Stimulated activated CD8-positive, alpha-beta memory T cell treated with anti-CD3 and anti-CD28 coated beads, Interleukin-15, amount 100 ng/mL, for 24 hours (primary cell): ENCODE measurements at places on chromosomes 2 and 18.

DNA sequence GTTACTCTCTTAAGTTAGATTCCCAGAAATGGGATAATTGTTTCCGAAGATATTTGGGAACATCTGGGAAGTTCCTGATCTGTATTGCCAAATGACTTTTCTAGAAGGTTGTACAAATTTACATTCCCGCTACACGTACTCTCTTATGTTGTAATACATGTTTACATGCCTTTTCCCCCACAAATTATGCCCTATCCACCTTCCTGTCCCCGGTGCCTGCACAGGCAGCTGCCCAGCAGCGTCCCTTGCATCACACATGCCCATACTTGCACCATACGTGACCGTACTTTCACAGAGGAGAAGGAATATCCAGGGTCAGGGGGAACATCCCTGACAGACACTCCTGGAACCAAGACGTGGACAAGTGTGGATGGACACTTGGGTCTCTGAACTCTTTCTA, 24.2 kb upstream of the KLF11 start:
- DNase-seq: no peak

GRCh38 chr18:9653390-9653789, 39.0 kb upstream of the PPP4R1 start:
- DNase-seq: no peak

GRCh38 chr2:97911206-97911921, 84.4 kb downstream of the TMEM131 start:
- DNase-seq: no peak

DNA sequence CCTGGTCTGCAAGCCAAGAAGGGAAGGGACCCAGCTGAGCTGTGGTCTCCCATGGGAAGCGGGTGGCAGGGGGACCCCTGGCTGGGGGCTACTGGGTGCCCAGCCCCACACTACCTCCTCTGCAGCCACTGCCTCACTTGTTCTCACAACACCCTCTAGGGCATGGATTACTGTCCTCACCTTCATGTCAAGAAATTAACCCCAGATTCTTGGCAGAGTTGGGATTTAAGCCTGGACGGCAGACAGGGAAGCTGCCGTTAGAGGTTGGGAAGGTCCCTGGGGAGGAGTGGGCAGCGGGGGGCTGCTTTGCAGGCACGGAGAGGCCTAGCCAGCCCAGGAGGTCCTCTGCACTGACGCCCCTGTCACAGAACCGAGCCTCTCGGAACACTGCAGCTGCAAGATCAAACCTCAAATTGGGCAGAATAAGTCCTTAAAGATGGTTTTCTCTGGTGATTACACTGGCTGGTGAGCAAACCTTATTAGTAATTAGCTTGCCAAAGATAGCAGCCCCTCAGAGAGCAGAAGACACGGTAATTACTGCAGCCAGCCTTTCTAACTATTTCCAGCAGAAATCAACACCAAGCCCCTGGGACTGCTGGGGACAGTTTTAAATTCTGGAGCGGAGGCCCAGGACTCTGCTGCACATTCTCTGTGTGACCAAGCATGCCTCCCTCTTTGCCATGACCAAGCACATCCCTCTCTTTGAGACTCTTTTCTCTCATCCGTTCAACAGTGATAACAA, 35.9 kb downstream of the KCNF1 start:
- DNase-seq: no peak

- no peak for DNase-seq
Observed at GRCh38 chr18:77108821-77109647, 23.5 kb downstream of the MBP start.

GRCh38 chr2:68824831-68825230, 46.4 kb downstream of the BMP10 start:
- DNase-seq: no peak

DNA sequence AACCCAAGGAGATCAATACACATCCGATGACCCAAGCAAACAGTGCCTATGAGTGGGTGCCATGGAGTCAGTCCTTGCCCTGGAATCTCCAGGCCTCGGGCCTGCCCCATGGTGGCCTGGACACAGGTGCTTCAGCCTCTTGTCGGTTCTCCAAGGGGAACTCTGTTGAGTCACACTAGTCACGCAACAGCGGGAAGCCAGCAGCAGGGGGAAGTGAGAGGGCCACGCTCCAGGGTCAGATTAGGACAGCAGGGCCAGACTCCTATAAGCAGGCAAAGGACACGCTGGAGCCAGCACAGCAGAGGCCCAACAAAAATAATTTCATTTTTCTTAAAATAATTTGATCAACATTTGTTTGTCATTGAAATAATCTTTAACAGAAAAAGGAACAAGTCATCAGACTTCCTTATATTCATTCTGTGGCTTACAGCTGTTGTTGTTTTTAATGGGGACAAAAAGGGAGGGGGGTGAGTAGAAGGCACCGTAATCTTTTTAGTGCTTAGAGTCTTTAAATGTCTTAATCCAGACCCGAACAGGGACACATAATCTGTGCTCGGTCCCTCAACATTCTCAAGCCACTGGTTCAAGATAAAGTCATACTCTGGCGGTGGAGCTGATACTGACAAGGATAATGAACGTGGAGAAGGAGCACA, 16.4 kb upstream of the ARMC9 start:
- DNase-seq: no peak

- no peak for DNase-seq
Observed at GRCh38 chr2:279366-279765, 8.5 kb downstream of the ALKAL2 start.

GRCh38 chr18:48127606-48128005, 197.1 kb upstream of the SMAD2 start:
- DNase-seq: no peak

DNA sequence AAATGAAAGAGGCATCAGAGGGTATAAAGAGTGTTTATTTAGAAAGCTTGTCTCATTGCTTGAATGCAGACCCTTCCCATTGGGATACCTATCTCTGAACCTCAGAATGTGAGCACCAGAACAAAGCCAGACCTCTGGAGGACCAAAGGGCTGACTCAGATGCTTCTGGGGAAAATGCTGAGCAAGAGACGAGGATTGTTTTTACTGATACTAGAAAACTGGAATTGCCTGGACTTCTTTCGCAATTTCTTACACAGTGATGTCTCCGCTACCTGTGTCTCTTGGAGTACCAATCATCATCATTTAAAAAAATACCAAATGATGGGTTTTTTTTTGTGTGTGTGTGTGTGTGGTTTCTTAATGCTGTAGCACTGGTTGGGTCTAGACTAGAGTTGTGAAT, 55.6 kb upstream of the CCDC85A start:
- DNase-seq: no peak

GRCh38 chr2:169824373-169825333, at the start of gene METTL5:
TSS of gene METTL5 (minus strand) at chr2:169824905. CDS start at chr2:169824597, 308 bp downstream.
- DNase-seq: peak; percentile 64

DNA sequence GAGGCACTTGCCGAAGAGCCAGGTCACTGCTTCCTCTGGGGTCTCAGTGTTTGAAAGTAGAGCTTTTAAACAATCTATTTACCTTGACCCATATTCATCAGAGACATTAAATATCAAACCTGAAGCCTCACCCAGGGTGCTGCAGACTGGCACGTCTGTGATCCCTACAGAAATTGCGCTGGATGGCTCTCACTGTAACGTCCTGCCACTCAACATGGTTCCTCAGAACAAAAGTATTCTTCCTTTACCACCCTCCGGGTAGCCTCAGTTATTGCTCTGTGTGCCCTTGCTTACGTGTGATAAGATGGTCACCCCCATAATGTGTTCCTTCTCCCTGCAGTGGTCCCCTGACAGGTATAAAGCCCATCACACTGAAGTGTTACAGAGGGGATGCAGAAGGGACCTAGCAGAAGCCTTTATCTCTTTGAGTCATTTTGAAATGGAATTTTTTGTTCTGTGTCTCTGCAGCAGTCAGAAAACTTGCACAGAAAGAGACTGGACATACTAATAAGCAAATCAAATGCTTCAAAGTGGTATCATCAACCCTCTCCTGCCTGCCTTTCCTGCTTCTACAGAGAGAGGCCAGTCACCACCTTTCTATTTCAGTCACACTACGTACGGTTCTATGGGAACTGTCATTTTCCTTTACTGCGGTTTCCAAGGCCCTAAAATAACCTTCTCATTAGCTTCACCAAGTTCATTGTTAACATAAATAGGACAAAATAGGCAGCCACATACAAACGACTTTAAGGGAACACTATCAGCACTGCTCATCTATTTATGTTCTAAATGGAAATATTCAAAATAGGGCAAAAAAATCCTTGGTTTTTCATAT, 86.8 kb downstream of the METTL8 start:
- no peak for DNase-seq

DNA sequence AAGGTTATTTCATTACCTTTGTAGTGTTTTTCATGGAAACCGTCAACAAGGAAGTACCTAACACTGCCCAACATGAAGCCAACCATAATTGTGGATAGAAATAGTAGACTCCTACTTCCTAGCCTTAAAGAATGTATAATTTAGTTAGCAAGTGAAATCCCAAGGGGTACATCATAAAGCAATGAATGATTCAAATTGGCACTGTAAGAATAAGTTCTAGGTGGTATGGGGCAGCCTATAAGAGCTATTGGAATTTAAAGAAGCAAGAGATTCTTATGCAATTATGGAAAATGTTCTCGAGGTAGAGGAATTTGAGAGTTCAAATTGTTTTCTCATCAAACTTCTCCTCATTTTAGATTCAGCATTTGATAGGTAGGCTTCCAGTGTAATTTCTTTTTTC, 157.9 kb downstream of the FMNL2 start:
- no peak for DNase-seq

DNA sequence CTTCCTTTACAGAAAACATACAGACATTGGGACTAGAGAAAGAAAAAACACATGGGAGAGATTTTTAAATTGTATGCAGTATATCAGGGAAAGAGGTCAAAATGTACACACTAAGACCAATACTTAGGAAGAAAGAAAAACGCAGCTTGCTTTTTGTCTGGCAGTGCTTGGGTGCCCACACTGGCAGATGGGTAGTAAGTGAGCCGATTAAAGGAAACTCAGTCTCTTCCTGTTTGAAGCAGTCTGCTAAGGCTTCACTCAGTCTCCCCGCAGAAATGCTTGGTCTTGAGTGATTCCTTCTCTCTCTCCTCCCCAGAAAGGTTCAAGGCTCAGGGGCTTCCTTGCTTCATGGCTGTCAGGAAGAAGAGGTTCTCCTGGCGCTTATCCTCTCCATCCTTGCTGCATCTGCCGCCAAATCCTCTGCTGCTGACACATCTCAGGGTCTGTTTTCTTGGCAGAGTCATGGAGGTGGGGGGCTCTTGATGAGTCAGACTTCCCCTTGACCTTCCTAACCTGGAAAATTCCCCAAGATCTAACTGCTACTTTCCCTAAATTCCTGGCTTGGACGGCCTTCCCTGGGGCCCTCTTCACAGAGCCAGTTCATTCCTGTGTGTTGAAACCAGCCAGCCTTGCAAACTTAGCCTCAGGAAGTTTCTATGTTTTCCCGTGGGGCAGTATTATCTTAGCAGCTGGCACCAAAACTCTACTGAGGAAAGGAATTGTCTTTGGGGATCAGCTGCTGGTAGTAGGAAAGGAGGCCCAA, 10.5 kb upstream of the TMSB10 start:
- DNase-seq: no peak

DNA sequence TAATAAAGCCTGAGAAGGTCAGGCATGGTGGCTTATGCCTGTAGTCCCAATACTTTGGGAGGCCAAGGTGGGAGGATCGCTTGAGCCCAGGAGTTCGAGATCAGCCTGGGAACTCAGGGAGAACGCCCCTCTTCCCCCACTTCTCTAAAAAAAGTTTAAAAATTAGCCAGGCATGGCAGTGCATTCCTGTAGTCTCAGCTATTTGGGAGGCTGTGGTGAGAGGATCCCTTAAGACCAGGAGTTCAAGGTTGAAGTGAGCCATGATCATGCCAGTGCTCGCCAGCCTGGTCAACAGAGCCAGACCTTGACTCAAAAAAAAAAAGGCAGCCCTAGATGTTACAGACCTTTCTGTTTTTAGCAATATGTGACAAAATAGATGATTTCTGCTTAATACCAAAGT, 83.4 kb downstream of the AP1S3 start:
- no peak for DNase-seq

DNA sequence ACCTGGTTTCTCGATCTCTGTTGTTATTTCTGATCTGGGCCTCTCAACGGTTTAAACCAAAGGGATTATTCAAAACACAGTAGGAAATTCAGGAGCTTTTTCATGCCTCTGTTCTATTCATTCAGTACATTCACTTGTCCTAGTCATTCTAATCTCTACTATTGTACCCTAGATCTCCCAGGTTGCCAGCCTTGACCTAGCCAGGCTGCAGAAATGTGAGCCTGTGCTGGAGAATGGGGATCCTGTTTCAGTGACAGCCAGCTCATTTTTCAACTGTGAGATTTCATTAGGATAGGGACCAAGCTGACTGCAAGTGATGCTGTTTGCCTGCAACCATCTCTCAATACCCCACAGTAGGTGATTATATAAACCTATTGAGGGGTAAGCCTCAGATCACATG, 186.2 kb downstream of the CMPK2 start:
- no peak for DNase-seq

DNA sequence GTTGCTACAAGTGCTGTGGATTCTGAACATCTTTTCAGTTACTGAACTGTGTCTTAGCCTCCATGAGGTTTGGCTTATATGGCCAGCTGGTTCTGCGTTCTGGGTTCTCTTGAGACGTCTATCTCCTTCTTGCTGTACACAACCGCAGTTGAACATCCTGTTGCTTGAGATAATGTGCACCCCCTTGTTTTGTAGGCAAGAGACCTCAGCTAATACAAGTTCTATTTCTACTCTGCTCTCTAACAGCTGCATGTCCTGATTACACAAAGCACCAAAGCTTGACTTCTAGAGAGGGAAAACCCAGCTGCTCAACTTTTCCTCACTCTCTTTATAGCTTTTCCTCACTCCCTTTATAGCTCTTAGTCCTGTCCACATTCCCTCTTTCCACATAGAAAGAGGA, 176.0 kb downstream of the LTBP1 start:
- DNase-seq: no peak

DNA sequence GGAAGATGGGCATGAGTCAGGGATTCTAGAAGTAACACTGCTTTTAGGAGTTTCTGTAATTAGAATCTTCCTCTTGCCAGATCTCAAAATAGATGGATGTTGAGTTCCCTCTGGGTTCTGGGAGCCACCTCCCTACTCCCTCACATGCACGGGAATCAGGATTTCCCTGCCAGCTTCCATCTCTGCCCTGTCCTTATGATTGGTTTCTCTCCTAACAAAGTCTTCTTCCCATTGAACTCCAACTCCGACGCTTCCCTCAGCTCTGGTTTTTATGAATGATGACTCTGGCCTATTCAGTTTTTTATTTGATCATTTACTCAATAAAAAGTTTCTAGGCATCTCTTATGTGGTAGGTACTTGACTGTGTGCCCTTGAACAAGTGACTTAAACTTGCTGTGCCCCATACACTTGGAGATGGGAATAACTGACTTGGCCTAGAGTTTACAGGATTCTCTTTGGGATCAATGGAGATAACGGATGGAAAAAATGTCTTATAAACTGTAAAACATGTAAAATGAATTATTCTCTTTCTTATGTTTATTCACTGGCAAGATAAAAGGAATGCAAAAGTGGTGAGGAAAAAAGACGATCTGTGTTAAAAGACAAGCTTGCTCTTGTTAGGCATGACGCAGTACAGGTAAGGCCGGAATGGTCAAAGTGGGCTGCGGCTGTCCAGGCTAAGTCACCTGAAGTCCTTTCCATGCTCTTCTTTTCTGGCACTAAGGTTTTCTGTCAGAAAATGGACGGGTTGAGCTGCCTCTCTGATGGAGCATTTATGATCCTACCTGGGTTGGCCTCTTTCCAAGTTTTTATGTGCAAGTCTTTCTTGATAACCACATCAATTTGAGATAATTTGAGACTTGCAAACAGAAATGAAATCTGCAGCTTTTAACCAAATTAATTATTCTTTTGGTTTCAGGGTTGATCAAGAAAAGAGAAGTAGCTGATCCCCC, 199.6 kb downstream of the MYCN start:
- no peak for DNase-seq
